ENCODE measurements at places on chromosomes 1 and 21.

DNA sequence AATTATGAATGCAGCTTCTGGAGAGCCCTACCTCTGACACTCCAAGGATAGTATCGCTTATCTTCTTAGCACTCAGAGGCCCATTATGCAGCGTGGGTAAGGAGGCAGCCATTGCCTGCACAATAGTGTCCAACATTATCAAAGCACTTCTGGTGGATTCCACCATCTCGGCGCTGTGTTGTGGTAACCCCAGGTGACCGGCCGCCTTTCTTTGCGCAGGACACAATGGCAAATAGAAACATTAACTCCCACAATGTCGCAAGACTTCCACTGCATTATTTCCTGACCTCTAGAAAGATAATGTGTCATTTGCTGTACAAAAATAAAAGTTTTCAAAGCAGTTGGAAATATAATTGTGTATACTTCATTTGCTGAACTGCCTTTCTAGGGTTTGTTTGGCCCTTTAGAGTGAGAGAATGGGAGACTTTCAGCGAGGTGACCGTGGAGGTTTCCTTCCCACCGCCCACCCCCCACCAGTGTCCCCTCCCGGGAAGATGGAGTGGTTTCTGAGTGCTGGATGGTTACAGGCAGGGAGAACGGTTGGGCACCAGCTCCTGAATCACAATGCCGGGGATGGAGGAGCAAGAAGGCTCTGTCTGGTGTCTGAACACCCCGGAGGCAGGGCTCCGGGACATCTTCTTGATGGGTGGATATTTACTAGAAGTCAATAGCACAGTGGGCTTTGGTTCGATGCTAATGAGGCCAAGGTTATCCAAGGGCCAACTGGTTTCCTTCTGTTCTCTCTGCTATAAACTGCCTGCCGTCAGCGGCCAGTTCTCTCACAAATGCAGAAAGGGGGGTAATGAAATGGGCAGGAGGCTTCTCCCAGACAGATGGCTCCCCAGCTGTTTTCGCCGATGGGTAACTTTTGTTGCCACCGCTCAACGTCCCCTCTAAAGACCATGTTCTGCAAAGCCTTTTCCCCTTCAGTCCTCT lies 215.4 kb upstream of the PROX1 start:
- DNase-seq = no peak
- no peaks in the 10 kb centered on the region for H3K4me1 ChIP-seq

DNA sequence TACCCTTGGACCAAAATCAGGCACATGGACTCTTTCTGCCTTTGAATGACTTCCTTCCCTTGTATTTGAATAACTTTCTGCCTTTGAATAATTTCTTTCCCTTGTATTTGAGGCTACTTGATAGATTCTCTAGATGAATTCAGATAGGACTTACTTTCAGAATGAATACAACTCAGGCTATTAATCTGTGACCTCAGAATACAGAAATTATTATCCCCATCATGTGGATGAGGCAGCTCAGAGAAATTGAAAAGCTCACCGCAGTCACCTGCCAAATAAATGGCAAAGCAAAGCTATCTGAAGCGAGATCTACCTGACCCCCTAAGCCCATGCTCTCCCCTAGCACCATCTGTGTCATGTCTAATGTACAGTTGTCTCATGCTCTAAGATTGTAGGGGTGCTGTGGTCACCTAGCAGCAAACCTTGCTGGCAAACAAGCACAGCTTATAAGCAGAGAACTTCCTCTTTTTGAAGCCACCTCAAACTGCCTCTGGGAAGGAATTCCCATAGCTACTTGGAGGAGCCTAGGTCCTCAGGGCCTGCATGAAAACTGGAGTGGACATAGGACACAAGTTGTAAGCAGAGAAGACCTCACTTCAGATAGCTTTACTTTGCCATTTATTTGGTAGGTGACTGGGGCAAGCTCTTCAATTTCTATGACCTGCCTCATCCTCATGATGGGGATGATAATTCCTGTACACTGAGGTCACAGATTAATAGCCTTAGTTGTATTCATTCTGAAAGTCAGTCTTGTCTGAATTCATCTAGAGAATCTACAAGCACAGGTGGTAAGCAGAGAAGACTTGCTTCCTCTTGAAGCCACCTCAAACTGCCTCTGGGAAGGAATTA lies 66.1 kb downstream of the FASLG start:
- no peak for DNase-seq
- H3K27me3 ChIP-seq = no peaks in the 10 kb centered on the region
- H3K27ac ChIP-seq = no peak overlapping the region
- H3K36me3 ChIP-seq = no peaks in the 10 kb centered on the region
- H3K4me1 ChIP-seq = no peaks in the 10 kb centered on the region
- no peak overlapping the region for H3K4me3 ChIP-seq

DNA sequence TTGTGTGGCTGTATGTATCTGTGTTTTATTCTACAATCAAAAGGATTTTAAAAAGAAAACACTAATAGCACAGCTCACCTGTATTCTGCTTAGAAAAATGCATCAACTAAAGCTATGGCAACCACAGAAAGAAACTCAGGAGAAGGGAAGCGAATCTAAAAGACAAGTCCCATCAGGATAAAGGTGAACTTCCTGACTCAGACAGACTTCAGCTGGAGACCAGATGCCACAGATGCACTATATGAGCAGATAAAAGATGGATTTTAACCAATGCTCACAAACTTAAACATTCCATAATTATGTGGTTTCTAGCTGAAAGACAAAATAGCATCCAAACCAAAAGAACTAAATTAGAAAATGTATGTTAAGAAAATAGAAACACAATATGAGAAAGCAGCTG lies 231.0 kb downstream of the RERE start:
- no peak for DNase-seq
- H3K27ac ChIP-seq = no peak overlapping the region
- H3K4me3 ChIP-seq = no peak overlapping the region
- no peaks in the 10 kb centered on the region for H3K27me3 ChIP-seq
- peaks cover 3% of the 10 kb centered on the region for H3K4me1 ChIP-seq

DNA sequence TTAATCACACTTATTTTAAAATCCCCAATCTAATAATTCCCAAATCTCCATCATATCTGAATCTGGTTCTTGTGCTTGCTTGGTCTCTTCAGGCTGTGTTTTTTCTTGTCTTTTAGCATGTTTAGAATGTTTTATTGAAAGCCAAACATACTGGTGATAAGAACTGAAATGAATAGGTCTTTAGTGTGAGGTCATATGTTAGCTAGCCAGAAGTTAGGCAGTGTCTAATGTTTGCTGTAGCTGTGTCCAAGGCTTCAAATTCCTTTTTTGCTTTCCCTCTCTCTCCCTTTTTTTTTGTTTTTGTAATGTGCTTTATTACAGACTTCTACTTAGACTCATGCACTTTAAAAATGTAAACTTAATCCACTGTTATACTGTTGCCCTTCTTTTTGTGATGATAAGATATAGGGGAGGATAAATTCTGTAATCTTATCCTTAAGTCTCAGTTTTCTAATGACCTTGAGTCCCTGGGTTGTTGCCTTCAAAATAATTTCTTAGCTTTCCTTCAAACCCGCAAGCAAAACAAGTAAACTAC lies 725.1 kb downstream of the BRINP3 start:
- no peak for DNase-seq
- H3K36me3 ChIP-seq = no peaks in the 10 kb centered on the region
- H3K4me1 ChIP-seq = no peaks in the 10 kb centered on the region
- H3K4me3 ChIP-seq = no peak overlapping the region
- no peak overlapping the region for H3K27ac ChIP-seq

DNA sequence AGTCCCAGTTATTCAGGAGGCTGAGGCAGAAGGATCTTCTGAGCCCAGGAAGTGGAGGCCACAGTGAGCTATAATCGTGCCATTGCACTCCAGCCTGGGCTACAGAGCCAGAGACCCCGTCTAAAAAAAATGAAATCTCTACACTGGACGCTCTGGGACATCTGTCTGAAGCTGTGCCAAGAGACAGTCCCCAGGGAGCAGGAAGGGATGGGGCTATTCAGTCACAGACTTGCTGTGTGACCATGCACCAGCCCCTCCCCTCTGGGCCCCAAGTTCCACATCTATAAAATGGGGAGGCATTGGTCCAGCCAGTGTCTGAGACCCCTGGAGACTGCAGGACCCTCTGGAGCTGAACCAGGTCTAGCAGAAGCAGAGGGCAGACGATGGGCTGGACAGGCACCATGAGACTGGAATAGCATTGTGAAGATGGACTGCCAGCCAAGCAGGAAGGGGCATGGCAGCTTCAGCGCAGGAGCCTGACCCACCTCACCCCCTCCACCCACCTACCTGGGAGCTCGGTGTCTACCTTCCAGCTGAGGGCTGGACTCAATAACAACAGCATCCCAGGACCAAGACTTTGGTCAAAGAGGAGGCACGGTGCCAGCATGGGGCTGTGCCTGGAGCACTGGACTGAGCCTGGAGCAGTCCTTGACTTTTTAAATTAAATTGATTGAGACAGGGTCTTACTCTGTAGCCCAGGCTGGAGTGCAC lies 1.4 kb downstream of the TMEM54 start:
- H3K27me3 ChIP-seq = no peaks in the 10 kb centered on the region
- DNase-seq = no peak
- no peak overlapping the region for H3K27ac ChIP-seq
- no peak overlapping the region for H3K4me3 ChIP-seq
- H3K4me1 ChIP-seq = peaks cover 11% of the 10 kb centered on the region

GRCh38 chr1:43425045-43425444 lies 28.7 kb downstream of the HYI start:
- peaks cover 98% of the 10 kb centered on the region for H3K36me3 ChIP-seq
- H3K27me3 ChIP-seq = no peaks in the 10 kb centered on the region
- H3K4me1 ChIP-seq = no peaks in the 10 kb centered on the region
- no peak overlapping the region for H3K4me3 ChIP-seq

DNA sequence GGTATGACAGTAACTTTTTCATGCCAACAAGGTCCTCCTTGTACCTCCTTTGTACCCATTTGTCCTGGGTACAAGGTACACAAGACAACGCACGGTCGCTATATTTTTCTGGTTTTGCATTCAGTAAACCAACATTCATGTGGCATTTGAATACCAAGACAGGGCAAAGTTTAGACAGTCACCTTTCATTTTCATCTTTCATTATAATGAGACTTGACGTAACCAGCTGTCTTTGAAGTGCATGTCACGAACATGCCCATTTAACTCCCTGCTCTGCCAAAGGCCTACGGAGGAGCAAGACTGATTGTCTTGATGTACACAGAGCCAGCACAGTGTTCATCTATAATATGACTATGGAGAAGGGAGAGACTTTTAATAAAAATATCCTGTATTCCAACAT lies 91.0 kb downstream of the SETD4 start:
- H3K4me1 ChIP-seq = no peaks in the 10 kb centered on the region
- peaks cover 17% of the 10 kb centered on the region for H3K27me3 ChIP-seq
- no peak overlapping the region for H3K27ac ChIP-seq

- no peaks in the 10 kb centered on the region for H3K4me1 ChIP-seq
- H3K36me3 ChIP-seq = no peaks in the 10 kb centered on the region
- H3K27ac ChIP-seq = no peak overlapping the region
- H3K4me3 ChIP-seq = no peak overlapping the region
- H3K27me3 ChIP-seq = no peaks in the 10 kb centered on the region
- no peak for DNase-seq
These were observed 12.1 kb upstream of the ABL2 start for GRCh38 chr1:179241530-179242097.

- no peaks in the 10 kb centered on the region for H3K36me3 ChIP-seq
- no peak overlapping the region for H3K4me3 ChIP-seq
- H3K27ac ChIP-seq = no peak overlapping the region
- DNase-seq = no peak
- no peaks in the 10 kb centered on the region for H3K4me1 ChIP-seq
These were observed 259.9 kb downstream of the FOXD2 start for GRCh38 chr1:47697616-47698335.

DNA sequence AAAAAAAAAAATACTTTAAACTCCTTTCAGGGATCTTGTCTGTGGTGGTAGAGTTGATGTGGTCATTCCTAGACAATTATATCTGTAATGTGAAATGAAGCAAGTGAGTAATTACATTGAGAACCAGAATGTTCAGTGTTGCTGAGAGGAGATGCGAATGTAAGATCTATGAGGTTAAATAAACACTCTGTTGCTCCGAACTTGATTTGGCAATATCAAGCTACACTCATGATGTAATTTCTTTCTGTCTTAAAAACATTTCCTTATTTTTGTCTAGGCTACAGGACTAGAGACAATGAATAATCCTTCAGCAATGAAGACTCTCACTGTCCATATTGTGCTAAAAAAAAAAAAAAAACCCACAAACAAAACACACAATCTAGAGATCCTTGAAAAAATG lies 63.1 kb upstream of the IGSF5 start:
- no peaks in the 10 kb centered on the region for H3K36me3 ChIP-seq
- peaks cover 2% of the 10 kb centered on the region for H3K4me1 ChIP-seq
- DNase-seq = peak; percentile 60
- H3K27me3 ChIP-seq = no peaks in the 10 kb centered on the region
- no peak overlapping the region for H3K4me3 ChIP-seq
- no peak overlapping the region for H3K27ac ChIP-seq

- H3K36me3 ChIP-seq = no peaks in the 10 kb centered on the region
- peaks cover 1% of the 10 kb centered on the region for H3K4me1 ChIP-seq
- no peak overlapping the region for H3K4me3 ChIP-seq
- DNase-seq = no peak
- H3K27me3 ChIP-seq = peaks cover 54% of the 10 kb centered on the region
These were observed 68.1 kb upstream of the ARHGEF16 start for GRCh38 chr1:3386205-3387002.

- no peak overlapping the region for H3K4me3 ChIP-seq
- no peak for DNase-seq
- H3K4me1 ChIP-seq = no peaks in the 10 kb centered on the region
These were observed 85.6 kb upstream of the KCNA3 start for GRCh38 chr1:110760321-110760720.

Measured in mesenchymal stem cell (in vitro differentiated cells and primary cell).